Epithelial cell of alveolus of lung (primary cell): ENCODE measurements at places on chromosomes 4 and X. TPM values are rescaled to one million over a fixed set of nuclear protein-coding genes. Genes with fewer than 3 reads are reported as not detected.

The FAM184B gene
- not detected in 2 replicates for total RNA-seq

The FAM241A gene
- total RNA-seq, result 1.5 and 2.3 TPM in 2 replicates

The TMEM255A gene
- total RNA-seq, result 0.24 and 0.65 TPM in 2 replicates

The ZNF630 gene
- 0.78 and 2.5 TPM in 2 replicates for total RNA-seq

The CT45A3 gene
- not detected in 2 replicates for total RNA-seq

The NHSL2 gene
- 0.32 and 0.78 TPM in 2 replicates for total RNA-seq

The MAP3K15 gene
- 0.13 and 0.56 TPM in 2 replicates for total RNA-seq

The GALNT7 gene
- total RNA-seq, result 19.0 and 24.7 TPM in 2 replicates

The CCDC149 gene
- total RNA-seq, result 2.8 and 22.2 TPM in 2 replicates

The GASK1B gene
- total RNA-seq, result 16.3 and 18.6 TPM in 2 replicates

The IGBP1 gene
- 56.8 and 92.4 TPM in 2 replicates for total RNA-seq
